Activated CD4-positive, alpha-beta T cell treated with anti-CD3 and anti-CD28 coated beads, Interleukin-2, amount 10 ng/mL, durations not matched to agents 7 days and 5 days (primary cell): ENCODE measurements at places on chromosomes 6 and 20.

GRCh38 chr6:22328474-22328873 lies 31.6 kb upstream of the PRL start:
- DNase-seq = no peak

- no peak for DNase-seq
These were observed 73.3 kb downstream of the MRPL14 start for GRCh38 chr6:44053760-44054556.

- DNase-seq = no peak
These were observed 1.1 kb downstream of the AIG1 start for GRCh38 chr6:143061597-143062385.

DNA sequence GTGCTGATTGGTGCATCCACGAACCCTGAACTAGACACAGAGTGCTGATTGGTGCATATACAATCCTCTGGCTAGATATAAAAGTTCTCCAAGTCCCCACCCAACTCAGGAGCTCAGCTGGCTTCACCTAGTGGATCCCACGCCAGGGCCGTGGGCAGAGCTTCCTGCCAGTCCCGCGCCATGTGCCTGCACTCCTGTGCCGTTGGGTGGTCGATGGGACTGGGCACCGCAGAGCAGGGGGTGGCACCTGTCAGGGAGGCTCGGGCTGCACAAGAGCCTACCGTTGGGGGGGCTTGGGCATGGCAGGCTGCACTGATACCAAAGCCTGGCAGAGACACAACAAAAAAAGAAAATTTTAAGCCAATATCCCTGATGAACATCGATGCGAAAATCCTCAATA lies 185.4 kb upstream of the ASCC3 start:
- DNase-seq = no peak

DNA sequence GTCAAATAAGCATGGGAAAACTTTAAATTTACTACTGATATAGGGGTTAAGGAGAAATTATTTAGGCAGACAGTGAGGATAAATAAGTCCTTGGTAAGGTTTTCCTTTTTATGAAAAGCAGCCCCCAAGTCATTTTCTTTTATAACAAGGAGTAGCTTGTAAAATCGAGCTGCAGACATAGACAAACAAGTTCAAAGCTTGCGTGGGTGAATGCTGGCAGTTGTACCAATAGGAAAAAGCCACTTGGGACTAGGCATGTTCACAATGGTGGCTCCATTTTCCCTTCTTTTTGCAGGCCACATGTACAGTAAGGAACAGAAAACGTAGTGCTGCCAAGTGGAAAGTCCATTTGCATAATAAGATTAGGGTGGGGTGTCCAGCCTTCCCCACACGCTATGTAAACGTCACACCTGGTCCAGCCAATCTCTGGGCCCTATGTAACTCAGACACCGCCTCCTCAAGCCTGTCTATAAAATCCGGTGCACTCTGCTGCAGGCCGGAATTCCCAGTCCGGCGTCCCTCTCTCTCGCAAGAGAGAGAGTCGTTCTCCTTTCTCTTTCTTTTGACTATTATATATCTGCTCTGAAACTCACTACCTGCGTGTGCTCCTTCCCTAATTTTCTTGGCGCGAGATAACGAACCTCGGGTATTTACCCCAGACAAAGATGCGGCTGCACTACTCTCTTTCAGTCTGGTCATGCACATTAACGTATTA lies 217.1 kb upstream of the MAN1A1 start:
- no peak for DNase-seq

- no peak for DNase-seq
These were observed 48.8 kb downstream of the LAMA4 start for GRCh38 chr6:112205427-112206109.

DNA sequence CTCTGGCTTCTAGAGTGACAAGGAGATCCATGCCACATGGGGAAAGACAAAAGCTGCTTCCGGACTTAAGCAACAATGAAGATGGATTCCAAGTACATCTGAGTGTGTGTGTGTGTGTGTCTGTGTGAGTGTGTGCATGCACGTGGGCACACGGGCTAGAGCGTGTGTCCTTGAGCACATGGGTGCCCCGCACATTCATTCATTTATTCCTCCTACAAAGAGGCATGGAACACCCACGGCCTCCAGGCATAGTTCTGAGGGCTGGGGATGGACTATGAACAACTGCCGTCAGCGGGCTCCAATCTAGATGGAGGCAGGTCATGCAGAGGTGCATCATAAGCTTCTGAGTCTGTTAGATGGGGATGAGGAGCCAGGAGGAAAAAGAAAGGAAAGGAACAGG lies 49.1 kb downstream of the GRM4 start:
- DNase-seq = no peak

DNA sequence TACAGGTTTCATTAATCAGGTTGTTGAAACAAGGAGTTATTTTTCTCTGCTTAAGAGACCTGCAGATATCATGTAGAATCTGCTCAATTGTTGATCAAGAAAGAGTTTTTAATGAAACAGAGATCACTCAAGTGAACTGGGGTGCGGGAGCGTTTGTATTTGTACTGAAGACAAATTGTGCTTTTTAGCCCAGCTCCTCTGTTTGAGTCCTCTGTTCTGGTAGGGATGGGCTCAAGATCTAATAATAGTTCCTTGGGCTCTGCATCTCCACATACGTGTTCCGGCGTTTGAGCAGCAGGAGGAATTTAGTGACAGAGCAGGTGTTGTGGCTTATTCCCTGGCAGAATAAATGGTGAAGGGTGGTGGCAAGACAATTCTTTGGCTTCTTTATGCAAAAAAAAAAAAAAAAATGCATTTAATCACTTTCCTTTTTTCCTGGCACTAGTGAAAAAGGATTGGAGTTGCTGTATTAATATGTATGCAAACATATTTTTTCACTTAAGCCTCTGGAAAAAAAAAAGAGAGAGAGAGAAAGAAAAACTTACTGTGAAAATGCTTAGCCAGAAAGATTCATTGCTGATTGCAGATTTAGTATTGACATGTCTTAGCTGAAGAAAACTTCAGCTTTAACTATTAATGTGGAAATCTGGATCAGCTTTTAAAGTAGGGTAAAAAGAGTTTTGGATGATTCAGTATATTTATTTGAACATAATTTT lies 4.0 kb downstream of the CITED2 start:
- no peak for DNase-seq

GRCh38 chr6:85493389-85493788 lies 43.5 kb downstream of the NT5E start:
- DNase-seq = no peak

GRCh38 chr20:61135968-61136367 lies 116.1 kb upstream of the CDH4 start:
- DNase-seq = no peak

DNA sequence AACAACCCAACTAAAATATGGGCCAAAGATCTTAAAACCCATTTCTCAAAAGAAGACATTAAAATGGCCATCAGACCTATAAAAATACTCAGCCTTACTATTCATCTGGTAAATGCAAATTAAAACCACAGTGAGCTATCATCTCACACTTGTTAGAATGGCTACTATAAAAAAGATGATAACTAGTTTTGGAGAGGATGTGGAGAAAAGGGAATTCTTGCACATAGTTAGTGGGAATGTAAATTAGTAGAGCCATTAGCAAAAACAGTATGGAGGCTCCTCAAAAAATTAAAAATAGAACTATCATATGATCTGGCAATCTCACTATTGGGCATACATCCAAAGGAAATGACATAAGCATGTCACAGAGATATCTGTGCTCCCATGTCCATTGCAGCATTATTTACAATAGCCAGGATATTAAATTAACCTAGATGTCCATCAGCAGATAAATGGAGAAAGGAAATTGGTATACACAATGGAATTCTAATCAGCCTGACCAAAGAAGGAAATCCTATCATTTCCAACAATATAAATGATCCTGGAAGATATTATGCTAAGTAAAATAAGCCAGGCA lies 2.9 kb downstream of the SIRPB1 start:
- no peak for DNase-seq

- no peak for DNase-seq
These were observed 6.9 kb downstream of the VGLL2 start for GRCh38 chr6:117272032-117272866.

GRCh38 chr6:130412556-130413290 lies 46.9 kb downstream of the TMEM200A start:
- DNase-seq = no peak

GRCh38 chr6:130848945-130849344 lies 21.7 kb downstream of the SMLR1 start:
- DNase-seq = peak; percentile 52

DNA sequence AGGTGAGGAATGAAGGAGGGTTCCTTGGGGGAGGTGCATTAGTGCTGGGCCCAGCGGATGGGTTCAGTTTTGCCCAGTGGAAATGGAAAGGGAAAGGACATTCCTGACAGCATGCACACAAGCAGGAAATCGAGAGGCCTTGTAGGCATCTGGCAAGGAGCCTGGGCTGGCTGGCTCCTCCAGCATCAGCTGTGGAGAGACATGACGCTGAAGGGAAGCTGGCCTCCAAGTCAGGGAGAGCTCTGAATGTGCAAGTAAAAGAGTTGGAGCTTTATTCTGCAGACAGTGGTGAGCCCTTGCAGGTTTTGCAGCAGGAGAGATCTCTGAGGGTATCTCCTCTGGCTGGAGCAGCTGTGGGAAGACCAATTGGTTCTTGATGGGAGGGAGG lies 154.3 kb downstream of the MRPL14 start:
- DNase-seq = no peak

- DNase-seq = no peak
These were observed 476.3 kb downstream of the PRKN start for GRCh38 chr6:162251257-162251656.

DNA sequence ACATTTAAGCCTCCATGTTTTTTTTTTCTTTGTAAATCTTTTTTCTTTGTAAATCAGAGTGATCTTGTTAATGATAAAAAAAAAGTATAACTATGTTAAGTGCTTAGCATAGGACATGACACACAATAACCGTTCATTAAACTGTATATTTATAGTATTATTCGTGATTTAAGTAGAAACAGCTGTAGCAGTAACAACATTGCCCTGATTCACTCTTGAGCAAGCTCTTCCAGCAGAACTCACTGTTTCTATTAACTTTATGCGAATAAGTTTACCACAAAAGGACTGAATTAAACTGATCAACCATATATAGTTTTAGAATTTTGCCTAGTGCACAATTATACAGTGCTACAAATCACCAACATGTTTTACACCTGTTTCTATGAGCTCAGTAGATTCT lies 1338.0 kb upstream of the EYS start:
- no peak for DNase-seq

DNA sequence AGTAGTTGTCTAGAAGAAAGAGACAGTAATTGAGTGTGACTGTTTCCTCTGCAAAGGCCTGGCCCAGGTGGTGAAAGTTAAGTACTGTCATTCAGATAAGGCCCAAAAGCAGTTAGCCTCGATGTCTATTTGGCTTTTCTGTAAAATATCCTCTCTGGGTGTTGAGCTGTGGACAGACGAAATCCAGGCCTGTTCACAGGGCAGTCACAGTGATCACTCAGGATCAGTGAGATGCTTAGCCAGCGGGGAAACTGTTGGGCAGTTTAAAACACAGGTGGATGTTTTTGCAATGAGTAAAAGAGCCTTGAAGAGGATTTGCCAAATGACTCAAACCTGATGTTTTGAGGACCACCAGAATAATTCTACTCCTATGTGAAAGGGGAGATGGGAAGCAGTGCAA lies 22.0 kb upstream of the PRDM1 start:
- DNase-seq = no peak

DNA sequence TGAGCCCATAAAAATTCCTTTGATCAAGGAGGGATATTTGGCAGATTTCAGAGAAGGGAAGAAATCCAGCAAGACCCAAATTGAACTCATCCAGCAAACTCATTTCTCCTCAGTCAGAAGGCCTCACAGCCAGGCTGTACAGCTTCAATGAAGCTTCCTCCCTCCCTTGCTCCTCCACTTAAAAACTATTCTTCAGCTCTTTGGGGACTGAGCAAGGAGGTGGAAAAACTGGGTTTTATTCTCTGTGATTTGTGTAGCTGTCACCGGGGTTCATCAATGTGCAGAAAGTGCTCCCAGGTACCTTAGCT lies 158.7 kb upstream of the ZNF184 start:
- no peak for DNase-seq

DNA sequence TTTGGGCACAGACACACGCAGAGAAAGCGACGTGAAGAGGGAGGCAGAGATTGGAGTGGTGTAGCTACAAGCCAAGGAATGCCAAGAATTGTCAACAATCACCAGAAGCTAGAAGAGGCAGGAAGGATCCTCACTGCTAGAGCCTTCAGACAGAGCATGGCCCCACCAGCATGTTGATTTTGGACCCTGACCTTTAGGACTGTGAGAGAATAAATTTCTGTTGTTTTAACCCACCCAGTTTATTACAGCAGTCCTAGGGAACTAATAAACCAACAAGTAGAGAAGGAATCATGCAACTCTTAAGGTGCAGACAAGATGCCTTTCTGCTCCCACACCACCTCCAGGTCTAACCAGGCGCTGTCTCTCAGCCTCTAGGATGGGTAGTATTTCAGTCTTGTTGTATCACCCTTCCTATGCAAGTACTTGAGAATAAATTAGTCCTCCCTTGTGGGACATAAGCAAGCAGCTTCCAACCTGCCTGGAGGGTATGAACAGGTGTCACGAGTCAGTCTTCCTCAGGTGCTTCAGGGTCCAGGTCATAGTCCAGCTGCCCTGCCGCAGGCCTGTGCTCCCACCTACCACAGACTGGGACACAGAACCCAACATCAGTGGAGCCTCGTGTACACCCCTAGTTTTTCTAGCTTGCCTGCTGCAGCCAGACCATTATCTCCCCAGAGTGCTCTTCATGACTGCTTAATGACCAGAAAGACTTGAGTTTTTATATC lies 46.4 kb upstream of the CCN2 start:
- no peak for DNase-seq

DNA sequence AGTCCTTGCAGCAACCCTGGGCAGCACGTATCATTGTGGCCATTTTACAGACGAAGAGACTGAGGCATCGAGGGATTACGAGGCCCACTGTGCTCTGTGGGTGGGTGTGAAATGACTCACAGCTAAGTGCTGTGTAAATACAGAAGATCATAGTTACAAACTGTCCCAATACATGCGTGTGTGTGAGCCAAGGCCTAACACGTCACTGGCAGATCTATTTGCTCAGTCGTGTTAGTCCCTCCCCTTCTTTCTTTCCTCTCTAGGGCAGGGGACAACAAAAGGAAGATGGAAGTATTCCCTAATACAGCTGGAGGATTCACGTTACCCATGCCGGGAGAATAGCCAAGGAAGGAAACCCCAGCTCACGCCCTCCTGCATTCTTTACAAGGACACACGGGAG lies 175.9 kb downstream of the CDC5L start:
- no peak for DNase-seq

- DNase-seq = peak; percentile 10
These were observed 39.0 kb downstream of the MAS1 start for GRCh38 chr6:159929819-159930218.

GRCh38 chr6:169807699-169808607 lies 56.5 kb downstream of the ERMARD start:
- DNase-seq = no peak
